Kidney glomerular epithelial cell (primary cell): ENCODE measurements at places on chromosomes 1 and 21.

GRCh38 chr1:159922511-159923202 is 2.6 kb downstream of the TAGLN2 start:
- DNase-seq = no peak

DNA sequence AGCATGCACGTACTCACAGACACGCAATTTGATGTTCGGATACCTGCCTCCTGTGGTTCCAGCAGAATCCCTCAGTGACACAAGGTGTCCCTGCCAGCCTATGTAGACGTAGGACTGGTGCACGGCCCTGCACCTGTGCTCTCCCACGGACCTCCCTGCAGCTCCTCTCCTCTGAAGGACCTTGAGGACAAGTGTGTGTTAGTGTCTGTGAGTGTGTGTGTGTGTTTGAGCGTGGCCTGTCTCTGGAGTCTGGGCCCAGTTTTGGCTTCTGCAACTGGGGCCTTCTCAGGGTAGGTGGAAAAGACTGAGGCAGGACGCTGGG is 22.5 kb upstream of the DMBX1 start:
- no peak for DNase-seq

DNA sequence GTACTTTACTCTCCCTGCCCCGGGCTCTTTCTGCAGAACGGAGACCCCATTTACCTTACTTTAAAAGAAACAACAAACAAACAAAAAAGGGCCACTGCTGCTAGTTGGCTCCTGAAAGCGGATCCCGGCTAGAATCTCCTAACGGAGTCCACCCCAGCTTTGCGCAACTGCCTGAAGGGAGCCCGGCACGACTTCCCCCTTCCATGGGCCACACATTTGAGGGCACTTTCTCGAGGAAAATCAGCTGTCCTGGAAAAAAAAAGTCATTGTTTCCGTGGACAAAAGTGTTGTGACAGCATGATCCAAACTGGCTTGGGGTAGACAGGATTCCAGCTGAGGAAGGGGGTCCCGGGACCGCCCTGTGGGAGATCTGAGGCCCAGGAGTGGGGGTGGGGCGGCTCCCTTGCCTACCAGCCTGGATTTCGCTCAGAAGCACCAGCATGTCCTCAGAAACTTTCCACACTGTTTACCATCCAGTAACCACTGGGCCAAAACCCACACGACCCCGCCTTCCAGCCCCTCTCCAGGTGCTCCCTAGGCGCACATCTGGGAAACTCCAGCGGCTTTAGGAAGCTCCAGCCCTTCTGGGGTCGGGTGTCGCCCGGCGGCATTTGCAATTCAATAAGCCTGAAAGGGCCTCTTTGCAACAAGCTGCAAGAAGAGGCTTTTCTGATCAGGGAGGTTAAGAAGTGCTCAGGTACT is 4.8 kb downstream of the RIPK4 start:
- no peak for DNase-seq

DNA sequence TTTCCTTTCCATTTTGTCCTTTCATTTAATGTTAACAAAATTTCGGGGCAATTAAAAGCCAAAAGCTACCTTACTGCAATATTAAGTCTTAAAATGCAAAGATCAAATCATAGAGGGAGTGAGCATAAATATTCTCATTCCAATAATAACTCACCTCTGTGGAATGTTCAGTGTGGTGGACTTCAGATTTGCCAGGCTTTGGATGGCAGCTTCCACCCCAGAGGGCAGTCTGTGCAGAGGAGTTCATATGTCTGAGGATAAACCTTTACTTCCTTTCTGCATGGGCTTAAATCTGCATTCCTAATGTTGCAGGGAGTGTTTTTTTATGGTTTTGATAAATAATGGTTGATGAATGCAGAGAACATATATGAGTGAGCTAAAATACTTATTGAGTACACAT is 16.3 kb downstream of the KIAA0040 start:
- peak; percentile 77 for DNase-seq

DNA sequence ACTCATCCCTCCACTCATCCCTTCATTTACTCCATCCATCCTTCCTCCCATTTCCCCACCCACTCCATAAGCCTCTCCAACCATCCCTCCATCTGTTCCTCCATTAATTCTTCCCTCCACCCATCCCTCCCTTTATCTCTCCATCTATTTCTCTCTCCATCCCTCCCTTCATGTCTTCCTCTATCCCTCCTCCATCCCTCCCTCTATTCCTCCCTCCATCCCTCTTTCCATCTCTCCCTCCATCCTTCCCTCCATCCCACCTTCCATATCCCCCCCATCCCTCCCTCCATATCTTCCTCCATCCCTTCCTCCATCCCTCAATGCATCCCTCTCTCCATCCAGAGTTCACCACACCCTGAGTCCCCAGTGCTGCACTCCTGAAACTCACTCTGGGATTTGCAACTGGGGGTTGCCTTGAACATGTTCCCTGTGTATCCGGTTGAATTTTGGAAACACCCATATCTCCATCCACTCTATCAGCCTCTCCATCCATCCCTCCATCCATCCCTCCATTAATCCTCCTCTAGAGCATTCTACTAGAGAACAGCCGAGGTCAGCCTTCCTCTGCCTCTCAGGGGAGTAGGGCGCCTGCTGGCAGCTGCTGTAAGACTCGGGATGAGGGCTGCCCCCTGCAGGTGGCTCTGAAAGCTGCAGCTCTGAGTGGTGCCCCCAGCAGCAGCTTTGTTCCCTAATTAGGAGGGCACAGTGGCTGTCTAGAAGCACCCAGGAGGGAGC is 39.4 kb downstream of the ABCG1 start:
- peak; percentile 11 for DNase-seq

DNA sequence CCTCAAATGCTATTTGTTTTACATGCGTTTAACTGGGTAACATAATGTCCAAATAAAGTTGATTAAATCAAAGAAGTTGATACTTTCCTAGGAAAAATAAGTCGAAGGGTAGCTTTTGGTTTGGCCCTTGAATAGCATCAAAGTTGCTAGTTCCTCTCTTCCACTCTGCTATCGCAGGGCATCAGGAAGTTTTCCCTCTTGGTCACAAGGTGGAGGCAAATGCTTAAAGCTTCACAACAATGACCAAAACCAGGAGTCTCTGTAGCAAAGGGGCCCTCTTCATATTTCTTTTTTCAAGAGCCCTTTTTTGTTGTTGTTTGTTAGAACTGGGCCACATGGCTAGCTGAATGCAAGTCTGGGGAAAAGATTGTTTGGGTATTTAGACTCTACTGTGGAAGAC is 668.4 kb downstream of the KCNT2 start:
- no peak for DNase-seq

DNA sequence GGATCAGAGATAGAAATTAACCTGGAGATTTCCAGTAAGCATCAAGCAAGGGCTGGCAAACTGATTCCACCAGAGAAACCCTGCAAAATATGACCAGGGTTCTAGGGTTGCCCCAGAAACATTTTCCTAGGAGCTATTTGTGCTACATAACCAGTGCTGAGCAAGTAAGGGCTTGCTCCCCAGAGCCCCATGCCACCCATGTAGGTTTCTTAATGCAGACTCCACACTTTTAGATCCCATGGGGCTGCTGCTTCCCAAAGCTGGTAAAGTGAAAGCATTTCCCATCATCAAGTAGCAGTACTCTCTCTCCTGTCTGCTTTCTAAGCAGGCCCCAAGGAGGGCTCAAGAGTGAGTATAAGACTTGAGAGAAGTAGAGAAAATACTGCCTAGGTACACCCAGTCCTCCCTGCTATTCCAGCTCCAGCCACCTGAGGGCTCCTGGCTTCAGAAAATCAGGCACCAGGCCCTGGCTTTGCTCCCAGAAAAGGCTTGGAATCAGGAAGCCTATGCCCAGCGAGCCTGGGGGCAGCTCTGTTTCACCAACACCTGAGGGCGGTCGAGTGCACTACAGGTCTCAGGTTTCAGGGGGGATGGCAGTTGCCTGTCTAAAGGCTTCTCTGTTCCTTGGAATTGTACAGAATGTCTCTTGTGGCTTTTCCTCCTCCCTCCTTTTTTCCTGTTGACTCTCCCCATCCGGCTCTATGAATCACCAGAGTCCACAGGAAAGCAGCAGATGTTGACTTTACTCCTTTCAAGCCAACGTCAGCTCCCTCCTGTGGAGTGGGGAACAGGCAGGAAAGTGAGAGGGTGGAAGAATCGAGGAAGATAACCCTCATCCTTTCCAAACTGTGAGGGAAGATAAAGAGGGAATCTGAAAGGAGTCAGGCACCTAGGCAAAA is 6.2 kb upstream of the ANKRD35 start:
- peak; percentile 100 for DNase-seq

- no peak for DNase-seq
Measured at GRCh38 chr1:39679821-39680220, 7.9 kb upstream of the NT5C1A start.

DNA sequence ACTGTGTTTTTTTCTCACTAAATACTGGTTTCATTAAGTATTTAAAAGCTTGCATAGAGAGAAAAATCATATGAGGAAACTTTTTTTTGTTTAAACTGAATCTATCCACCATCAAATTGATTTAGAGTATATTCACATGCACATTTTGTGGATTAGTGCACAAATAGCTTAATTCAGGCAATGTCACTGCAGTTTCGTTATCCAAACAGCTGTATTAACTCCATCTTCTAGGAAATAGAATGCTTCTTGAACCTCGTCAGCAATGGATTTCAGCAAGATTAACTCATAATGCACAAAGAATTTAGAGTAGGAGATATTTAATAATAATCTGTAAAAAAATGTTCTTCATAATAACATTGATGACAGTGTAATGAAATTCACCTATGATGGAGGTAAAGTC is 37.5 kb downstream of the NEXN start:
- no peak for DNase-seq

- no peak for DNase-seq
Measured at GRCh38 chr1:53406551-53407235, 52.5 kb upstream of the DMRTB1 start.

GRCh38 chr1:117321680-117322609 is 45.3 kb upstream of the MAN1A2 start:
- no peak for DNase-seq

DNA sequence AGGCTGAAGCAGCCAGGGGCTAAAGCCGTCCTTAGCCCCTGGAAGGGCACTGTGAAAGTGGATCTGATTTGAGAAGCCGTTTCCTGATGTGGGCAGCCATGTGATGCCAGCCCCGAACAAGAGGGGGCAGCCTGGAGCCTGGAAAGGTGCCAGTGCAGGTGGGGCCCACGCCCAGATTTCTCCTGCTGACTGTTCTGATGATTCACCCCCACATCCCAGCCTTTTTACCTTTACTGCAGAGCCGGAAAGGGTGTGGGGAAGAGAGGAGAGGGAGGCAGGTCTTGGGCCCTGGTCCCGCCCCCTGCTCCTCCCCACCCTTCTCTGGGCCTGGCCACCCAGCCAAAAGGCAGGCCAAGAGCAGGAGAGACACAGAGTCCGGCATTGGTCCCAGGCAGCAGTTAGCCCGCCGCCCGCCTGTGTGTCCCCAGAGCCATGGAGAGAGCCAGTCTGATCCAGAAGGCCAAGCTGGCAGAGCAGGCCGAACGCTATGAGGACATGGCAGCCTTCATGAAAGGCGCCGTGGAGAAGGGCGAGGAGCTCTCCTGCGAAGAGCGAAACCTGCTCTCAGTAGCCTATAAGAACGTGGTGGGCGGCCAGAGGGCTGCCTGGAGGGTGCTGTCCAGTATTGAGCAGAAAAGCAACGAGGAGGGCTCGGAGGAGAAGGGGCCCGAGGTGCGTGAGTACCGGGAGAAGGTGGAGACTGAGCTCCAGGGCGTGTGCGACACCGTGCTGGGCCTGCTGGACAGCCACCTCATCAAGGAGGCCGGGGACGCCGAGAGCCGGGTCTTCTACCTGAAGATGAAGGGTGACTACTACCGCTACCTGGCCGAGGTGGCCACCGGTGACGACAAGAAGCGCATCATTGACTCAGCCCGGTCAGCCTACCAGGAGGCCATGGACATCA is at the start of gene SFN:
SFN (plus strand) TSS at position 369 of the 904 bp plus-strand sequence; CDS start at position 433, 64 bp downstream.
- DNase-seq = peak; percentile 8

DNA sequence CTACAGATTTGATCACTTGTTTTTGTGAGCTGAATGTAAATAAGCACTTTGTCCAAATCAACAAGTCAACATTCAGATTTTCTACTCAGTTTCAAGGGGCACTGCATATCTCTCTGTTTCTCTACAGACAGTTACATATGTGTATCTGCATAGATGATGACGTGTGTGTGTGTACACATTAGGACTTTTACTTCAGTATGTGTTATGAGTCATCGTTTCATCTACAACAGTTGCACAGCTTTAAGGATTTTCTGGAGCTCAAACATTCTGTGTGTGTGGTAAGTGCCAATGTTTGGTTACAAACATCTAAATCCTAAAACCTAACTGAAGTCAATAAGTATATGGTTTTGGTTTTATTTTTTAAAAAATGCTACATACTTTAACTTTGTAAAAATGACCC is 494.5 kb upstream of the PBX1 start:
- no peak for DNase-seq

DNA sequence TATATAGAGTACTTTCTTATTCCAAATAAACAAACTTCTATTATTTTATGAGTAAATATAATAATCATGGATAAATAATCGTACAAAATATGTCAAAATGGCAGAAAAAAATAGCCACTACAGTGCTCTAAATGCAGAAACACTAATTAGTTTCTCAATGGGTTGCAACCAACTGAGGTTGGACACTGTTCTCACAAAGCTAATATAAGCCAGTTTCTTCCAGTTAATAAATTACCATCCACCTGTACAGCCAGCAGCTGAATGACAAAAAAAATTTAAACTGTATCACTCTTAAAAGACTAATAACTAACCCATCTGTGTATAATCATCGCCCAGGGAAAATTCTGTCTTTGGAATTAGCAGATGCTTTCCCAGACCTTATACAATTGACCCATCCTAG is 36.9 kb downstream of the GDAP2 start:
- no peak for DNase-seq

- DNase-seq = peak; percentile 95
Measured at GRCh38 chr1:245788269-245788668, 633.5 kb downstream of the KIF26B start.

DNA sequence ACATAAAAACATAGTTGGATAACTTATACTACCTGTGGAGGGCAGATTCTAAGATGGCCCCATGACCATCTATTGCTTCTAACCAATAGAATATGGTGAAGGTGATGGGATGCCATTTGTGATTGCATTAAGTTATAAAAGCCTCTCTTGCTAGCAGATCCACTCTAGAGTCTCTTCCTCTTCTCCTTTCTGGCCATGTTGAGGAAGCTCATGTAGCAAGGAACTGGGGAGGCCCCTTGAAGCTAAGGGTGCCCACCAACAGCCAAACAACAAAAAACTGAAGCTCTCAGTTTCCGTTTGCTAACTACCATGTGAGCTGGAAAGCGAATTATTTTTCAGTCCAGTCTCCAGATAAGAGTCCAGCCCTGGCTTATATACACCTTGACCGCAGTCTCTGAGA is 16.0 kb upstream of the AGO1 start:
- DNase-seq = no peak

- no peak for DNase-seq
Measured at GRCh38 chr1:20849100-20849499, 62.0 kb upstream of the HP1BP3 start.

GRCh38 chr1:10225573-10225972 is 15.2 kb downstream of the KIF1B start:
- peak; percentile 54 for DNase-seq

- DNase-seq = peak; percentile 68
Measured at GRCh38 chr1:201447903-201448871, 20.8 kb downstream of the PHLDA3 start.

DNA sequence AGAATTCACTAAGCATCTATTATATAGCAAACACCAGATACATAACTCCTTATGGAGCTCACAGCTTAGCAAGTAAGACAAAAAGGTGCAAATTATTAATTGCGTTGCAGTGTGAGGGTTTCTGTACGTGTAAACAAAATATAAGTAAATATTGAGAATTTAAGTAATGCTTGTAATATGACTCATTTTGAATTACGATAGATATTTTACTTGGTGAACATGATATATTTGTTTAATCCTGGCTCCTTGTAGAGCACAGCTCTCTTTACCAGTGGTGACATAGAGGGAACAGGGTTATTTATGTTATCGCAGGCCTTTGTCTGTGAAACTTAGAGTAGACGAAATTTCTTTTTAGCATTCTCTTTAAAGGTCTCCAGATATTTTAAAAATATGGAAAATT is 36.4 kb downstream of the LYPLAL1 start:
- no peak for DNase-seq
